CD4-positive, alpha-beta T cell treated with Interleukin-1 beta for 1 hour (primary cell): ENCODE measurements at places on chromosomes 12 and 14.

DNA sequence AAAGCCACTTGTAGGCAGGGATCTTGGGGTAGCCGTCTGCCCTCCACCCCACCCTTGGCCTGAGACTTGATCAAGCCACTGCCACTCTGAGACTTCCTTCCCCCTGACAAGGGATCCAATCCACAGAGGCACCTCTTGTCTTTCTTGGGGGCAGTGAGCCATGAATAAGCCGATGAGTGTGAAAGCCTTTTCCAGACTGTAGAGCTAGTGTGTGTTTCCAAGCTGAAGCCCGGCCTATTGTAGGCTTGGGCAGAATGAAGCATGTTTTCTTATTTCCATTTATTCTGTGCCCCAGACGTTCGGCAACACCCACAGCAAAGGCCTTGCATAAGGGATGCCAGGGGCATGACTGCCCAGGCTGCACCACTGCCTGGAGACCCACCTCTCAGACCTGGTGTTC, 991.6 kb downstream of the BCL11B start:
- no peak for DNase-seq

DNA sequence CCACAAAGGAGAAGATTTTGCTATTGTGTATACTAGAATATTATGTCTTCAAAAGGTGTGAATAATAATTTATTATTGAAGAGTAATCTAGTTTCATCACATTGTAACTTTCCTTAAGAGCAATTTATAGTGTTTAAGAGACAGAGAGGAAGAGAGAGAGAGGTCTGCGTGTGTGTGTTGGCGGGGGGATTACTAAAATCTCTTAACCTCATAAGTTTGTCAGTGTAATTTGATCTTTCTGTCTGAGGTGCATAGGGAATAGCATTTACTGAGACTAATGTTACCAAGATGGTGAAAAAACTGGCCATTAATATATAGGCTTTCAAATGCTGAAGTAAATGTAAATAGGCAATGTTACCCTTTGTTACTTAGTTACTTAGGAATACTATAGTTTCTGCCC, 48.2 kb upstream of the BTG1 start:
- DNase-seq, result no peak

GRCh38 chr12:119075222-119075787, 94.0 kb downstream of the SRRM4 start:
- DNase-seq, result no peak

GRCh38 chr12:45458854-45459807, 243.2 kb downstream of the ANO6 start:
- DNase-seq, result no peak

DNA sequence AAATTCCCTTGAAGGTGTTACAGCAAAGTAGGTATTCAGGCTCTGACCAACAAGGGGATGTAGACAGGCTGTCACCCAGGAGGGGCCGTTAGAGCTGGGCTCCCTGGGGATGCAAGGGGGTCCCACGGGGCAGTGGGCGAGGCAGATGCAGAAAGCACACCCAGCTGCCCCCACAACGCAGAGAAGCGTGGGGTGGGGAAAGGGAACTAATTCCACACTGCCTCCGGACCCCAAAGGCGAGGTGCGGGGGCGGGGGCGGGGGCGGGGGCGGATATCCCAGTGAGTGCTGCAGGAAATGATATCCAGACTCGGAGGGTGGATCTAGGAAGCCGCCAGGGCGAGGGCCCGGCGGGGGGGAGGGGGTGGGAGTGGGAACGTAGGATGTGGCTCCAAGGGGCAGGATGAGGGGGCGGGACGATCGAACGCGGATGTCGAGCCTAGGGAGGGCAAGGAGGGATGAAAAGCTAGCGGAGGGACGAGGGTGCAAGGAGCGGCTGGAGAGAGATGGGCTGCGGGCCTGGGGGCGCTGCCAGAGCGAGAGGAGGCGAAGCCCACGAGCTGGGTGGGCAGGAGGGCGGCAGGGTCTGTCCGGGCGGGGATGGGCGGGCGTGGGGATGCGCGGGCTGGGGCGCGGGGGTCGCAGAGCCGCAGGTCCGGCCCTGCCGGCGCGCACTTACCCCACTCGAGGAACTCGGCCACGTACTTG, 874 bp downstream of the CDC42BPB start:
- no peak for DNase-seq

DNA sequence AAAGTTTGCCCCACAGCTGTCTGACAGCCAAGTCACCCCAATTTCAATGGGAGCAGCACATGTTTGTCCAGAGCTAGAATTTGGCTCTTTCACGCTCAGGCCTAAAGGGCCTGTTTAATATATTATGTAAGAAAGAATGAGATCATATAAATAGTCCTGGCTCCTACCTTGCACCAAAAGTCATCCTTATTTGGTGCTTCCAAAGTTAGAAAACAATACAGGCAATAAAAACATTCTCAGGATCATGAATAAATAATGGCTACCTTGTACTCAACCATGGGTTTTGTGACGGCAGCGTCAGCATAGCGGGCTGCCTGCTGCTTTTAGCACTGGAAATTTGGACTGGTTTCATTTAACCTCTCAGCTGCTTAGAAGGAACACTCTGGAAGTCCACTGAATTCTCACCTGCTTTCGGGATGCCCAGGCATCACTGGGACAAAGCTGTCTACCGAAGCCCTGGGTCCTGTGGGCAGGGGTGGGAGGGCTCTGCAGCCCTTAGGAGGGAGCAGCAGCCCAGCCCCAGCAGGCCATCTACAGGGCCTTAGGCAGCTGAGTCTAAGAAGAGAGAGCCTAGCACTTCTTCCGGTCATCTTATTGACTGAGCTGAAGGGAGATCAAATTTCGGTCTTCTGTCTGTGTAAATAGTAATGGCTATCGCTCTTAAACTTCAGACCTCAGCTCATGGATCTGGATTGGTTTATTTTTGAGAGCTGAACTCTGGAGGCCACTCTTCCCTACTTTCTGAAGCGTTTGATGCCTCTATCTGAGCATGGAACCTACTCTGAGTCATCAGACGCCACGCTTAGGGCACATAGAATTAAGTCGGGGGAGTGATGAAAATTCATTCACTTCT, 106.5 kb downstream of the SAMD4A start:
- no peak for DNase-seq

DNA sequence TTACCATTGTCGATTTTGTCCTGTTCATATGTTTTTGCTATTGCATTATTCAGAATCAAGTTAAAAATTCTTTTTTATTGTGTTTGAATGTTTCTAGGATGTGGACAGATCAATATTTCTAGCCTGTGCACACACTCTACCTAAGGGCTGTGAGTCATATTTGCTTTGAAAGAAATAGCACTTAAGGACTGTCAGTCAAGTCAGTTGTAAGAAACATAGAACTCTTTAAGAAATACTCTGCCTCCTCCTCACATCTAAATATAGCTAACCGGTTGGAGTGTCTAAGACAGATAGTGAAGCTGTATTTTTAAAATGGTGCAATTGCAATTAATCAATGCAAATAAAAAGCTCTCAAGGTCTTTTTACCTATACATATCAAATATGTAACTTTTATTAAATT, 17.9 kb upstream of the MGST1 start:
- DNase-seq, result no peak

DNA sequence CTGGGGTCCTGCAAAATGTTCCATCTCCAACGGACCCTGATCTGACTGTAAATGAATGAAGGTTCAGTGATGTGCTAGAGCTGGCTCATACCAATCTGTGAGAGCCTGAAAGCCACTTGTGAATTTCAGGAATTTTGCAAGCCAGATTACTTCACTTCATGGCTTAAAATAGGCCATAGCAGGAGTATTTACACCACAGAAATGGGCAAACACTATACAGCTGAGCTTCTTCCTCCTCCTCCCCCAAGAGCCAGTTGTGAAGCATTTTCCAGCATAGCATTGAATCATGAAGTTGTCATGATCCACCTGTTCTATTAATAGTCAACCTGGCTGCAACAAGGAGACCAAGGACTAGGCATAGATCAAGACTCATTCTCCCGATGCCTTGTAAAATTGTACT, 141.3 kb upstream of the RASSF8 start:
- no peak for DNase-seq

- peak; percentile 92 for DNase-seq
Observed at GRCh38 chr12:14961466-14962152, at the start of gene ARHGDIB. TSS of gene ARHGDIB (minus strand) at chr12:14961601. CDS start at chr12:14950712, 10,889 bp downstream.

DNA sequence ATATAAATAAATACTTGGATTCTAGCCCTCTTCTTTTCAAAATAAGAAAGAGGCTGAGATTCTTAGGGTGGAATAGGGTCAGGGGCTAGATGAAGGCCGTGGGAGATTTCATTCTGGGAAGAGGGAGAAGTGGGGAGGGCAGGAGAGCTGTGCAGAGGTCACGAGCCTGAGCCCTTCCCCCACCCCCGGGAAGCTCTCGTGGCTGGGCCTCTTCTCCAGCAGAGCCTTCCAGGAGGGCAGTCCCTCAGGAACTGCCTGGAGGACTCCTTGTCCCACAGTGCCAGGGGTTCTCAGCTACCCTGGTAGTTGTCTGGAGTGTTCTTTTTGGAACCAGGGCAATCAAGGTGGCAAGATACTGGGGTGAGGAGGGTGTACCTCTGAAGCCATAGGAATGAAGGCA, 94.0 kb downstream of the ESR2 start:
- no peak for DNase-seq

- DNase-seq, result no peak
Observed at GRCh38 chr14:101132051-101132571, 228.6 kb upstream of the RTL1 start.

- no peak for DNase-seq
Observed at GRCh38 chr12:120662879-120663278, 22.5 kb downstream of the CABP1 start.

- DNase-seq, result no peak
Observed at GRCh38 chr12:3004655-3005565, 45.7 kb downstream of the TEAD4 start.
